Ascending aorta (tissue), 2 donors: ENCODE measurements at places on chromosomes 1 and 21. TPM values are rescaled to one million over a fixed set of nuclear protein-coding genes. Genes with fewer than 3 reads are reported as not detected.
A peak's percentile ranks its signal among the peaks of the same experiment; 100 is the strongest.

- no peak overlapping the region for H3K4me3 ChIP-seq
- no peaks in the 10 kb centered on the region for H3K4me1 ChIP-seq
- H3K36me3 ChIP-seq = no peaks in the 10 kb centered on the region
- H3K27me3 ChIP-seq = no peaks in the 10 kb centered on the region
Observed at GRCh38 chr1:228799924-228800323, 64.6 kb downstream of the RHOU start.

DNA sequence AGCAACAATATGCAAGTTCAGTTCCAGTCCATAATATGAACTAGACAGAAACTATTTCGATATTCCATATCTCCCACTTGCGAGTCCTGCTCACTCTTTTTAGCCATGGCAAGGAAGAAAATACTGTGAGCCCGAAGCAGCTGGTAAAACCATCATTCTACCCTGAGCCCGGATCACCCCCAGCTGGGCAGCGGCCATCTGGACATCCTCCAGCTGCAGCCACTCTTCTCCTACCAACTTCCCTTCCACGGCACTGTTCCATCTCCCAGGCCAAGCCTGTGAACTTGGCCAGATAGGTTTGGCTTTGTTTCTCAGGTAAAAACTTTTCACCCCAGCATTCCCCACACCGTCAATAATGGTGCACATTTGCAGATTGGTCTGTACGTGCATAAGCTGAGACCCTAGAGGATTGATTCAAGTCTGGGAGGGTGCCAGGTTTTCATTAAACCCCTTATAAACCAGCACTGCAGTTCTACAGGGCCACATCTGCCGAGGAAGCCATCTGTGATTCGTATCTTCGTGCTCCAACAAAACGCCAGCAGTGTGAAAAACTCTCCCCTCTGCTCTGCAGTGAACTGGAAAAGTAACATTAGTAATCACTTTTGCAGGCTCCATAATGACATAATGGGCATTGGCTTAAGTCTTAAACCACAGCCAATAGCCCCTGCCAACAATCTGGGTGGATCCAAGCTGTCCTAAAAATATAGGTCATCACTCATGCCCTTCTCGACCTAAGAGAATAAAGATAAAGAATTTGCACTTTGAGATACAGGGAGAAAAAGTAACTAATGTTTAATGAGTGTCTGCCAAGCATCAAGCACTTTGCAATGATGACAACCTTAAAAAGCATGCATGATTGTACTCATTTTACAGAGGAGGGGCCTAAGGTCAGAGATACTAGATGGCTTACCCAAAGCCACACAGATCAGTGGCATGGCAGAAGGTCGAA is 205.1 kb downstream of the PLPP3 start:
- H3K27ac ChIP-seq = peak overlapping the region; percentile 9
- H3K4me3 ChIP-seq = no peak overlapping the region
- peaks cover 7% of the 10 kb centered on the region for H3K4me1 ChIP-seq
- no peaks in the 10 kb centered on the region for H3K36me3 ChIP-seq
- no peaks in the 10 kb centered on the region for H3K27me3 ChIP-seq

GRCh38 chr1:240058049-240058448 is 33.6 kb upstream of the FMN2 start:
- no peak overlapping the region for H3K27ac ChIP-seq
- H3K36me3 ChIP-seq = no peaks in the 10 kb centered on the region
- DNase-seq = no peak

DNA sequence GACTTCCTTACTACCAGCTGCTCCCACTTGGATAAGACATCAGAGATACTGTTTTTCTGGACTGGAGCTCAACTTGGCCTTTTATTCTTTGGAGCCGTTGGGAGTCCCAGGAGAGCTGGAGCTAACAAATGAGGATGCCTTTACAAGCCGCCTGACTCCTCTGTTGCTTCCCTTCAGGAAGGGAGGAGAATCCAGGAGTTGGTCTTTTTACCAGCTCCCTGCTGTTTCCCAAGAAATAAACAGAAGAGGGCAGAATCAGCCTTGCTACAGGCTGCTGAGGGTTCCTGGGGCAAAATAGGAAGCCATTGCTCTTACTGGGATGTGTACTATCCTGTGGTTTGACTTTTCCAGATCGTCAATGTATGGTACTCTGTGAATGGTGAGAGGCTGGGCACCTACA is 1.5 kb downstream of the EIF3I start:
- no peaks in the 10 kb centered on the region for H3K27me3 ChIP-seq
- H3K4me1 ChIP-seq = peaks cover 19% of the 10 kb centered on the region
- peaks cover 38% of the 10 kb centered on the region for H3K36me3 ChIP-seq
- H3K4me3 ChIP-seq = peak overlapping the region; percentile 87
- peak overlapping the region; percentile 81 for H3K27ac ChIP-seq

DNA sequence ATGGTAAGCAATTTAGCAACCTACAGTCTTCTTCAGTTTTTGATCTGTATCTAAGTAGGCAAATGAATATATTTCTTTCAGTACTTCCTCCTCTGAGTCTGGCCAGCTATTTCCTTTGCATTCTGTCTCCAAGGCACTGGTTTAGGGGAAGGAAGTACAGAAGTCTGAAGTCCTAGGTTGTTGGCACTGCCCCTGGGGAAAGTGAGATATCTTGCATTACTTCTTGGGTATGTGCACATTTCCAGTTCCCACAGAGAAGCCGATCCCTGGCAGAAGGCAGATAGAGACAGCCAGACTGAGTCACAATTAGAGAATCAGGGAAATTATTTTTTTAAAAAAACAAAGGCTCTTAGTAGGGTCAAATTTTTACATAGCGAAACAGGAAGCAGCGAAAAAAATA is 98.8 kb downstream of the RASAL2 start:
- no peak overlapping the region for H3K4me3 ChIP-seq
- H3K27me3 ChIP-seq = no peaks in the 10 kb centered on the region
- H3K36me3 ChIP-seq = no peaks in the 10 kb centered on the region
- peak overlapping the region; percentile 17 for H3K27ac ChIP-seq
- H3K4me1 ChIP-seq = no peaks in the 10 kb centered on the region

DNA sequence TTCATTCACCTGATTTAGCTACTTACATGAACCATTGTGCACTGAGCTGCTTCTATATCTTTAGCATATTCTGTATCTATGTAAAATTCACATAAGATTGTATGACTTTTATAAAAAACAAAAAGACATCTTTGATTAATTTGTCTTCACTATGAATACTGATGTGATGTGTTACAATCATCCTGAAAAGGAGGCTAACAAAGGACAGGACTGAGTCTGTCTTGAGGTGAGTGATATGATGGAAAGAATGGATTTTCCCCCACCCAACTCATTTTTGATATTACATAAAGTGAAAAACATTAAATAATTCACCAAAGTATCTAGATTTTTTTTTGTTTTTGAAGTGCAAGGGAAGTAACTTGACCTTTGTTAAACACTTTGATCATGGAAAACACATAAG is 9.8 kb downstream of the PTPRC start:
- DNase-seq = no peak
- no peak overlapping the region for H3K4me3 ChIP-seq
- no peak overlapping the region for H3K27ac ChIP-seq
- H3K36me3 ChIP-seq = no peaks in the 10 kb centered on the region
- no peaks in the 10 kb centered on the region for H3K27me3 ChIP-seq

- H3K27me3 ChIP-seq = no peaks in the 10 kb centered on the region
- H3K36me3 ChIP-seq = no peaks in the 10 kb centered on the region
- no peaks in the 10 kb centered on the region for H3K4me1 ChIP-seq
- H3K27ac ChIP-seq = no peak overlapping the region
- no peak for DNase-seq
- H3K4me3 ChIP-seq = no peak overlapping the region
Observed at GRCh38 chr1:56390232-56390867, 189.0 kb downstream of the PLPP3 start.

DNA sequence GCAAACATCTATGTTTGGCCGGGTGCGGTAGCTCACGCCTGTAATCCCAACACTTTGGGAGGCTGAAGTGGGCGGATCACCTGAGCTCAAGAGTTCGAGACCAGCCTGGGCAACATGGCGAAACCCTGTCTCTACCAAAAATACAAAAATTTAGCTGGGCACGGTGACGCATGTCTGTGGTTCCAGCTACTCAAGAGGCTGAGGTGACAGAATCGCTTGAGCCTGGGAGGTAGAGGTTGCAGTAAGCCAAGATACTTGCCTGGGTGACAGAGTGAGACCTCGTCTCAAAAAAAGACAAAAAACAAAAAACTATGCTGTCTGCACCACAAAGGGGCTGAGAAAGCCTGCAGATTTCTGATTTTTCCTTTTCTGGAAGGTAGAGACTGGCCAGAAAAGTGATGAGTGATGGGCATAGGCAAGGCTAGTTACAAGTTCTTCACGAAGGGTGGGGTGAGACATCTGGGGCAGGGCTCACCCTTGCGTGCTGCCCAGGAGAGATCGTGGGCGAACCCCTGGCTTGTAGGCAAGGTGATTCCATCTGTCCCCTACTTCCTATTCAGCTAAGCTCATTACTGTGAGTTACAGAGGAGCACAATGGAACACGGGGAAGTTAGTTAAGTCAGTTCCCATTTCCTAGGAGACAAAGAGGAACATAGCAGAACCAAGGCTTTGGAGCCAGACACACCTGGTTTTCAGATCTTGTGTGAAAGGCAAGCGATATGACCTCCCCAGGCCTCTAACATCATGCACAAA is 3.2 kb downstream of the SLC2A1 start:
- no peaks in the 10 kb centered on the region for H3K36me3 ChIP-seq
- no peaks in the 10 kb centered on the region for H3K27me3 ChIP-seq
- H3K4me3 ChIP-seq = peak overlapping the region; percentile 7
- peak overlapping the region; percentile 23 for H3K27ac ChIP-seq
- H3K4me1 ChIP-seq = peaks cover 24% of the 10 kb centered on the region

- no peak overlapping the region for H3K27ac ChIP-seq
- DNase-seq = no peak
- H3K36me3 ChIP-seq = no peaks in the 10 kb centered on the region
- no peaks in the 10 kb centered on the region for H3K27me3 ChIP-seq
- H3K4me1 ChIP-seq = no peaks in the 10 kb centered on the region
- no peak overlapping the region for H3K4me3 ChIP-seq
Observed at GRCh38 chr1:57116871-57117270, 151.1 kb upstream of the C8B start.

DNA sequence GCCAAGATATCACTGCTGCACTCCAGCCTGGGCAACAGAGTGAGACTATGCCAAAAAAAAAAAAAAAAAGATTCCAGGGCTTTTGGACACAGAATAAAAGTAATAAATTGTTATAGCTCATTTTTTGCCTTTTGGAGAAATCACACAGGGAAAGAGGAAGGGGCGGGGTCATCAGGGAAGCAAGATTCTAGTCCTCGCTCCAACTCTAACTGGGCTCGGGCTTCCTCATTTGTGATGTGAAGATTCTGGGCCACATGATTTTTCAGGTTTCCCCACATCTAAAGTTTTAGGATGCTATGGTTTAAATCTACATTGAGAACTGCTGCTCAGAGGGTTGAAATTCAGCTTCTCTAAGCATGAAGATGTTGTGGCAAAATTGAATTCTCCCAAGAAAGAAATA is 179.3 kb upstream of the PLXNA2 start:
- H3K27me3 ChIP-seq = no peaks in the 10 kb centered on the region
- H3K4me3 ChIP-seq = no peak overlapping the region
- no peaks in the 10 kb centered on the region for H3K36me3 ChIP-seq
- no peak for DNase-seq
- H3K4me1 ChIP-seq = no peaks in the 10 kb centered on the region

DNA sequence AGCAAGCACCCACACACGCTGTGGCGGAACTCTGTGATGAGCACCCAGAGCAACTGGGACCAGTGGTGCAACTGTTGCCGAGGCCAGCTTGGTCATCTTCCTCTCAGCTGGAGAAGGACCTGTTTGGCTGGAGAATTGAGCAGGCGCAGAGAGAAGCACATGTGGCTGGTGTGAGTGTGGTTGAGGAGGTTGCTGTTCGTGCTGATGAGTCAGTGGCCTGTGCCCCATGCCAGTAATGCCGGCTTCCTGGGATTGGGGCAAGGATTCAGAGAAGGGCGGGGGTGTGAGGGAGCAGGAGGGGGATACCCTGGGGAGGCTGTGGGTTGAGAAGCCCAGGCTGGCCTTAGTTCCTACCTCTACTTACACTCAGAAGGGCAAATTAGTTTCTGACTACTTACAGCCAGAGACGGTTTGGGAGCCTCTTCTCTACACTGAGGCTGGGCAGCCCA is 57.5 kb upstream of the EPS8L3 start:
- H3K36me3 ChIP-seq = no peaks in the 10 kb centered on the region
- DNase-seq = peak; percentile 96
- peaks cover 26% of the 10 kb centered on the region for H3K4me1 ChIP-seq

- no peaks in the 10 kb centered on the region for H3K36me3 ChIP-seq
- H3K27me3 ChIP-seq = no peaks in the 10 kb centered on the region
- DNase-seq = no peak
- H3K4me3 ChIP-seq = no peak overlapping the region
- peaks cover 34% of the 10 kb centered on the region for H3K4me1 ChIP-seq
Observed at GRCh38 chr1:155537193-155537592, 25.4 kb downstream of the ASH1L start.

GRCh38 chr1:223066415-223066814 is 76.6 kb downstream of the TLR5 start:
- H3K4me1 ChIP-seq = no peaks in the 10 kb centered on the region
- no peak overlapping the region for H3K4me3 ChIP-seq
- no peaks in the 10 kb centered on the region for H3K36me3 ChIP-seq
- DNase-seq = no peak

GRCh38 chr1:29563571-29563970 is 327.2 kb downstream of the PTPRU start:
- H3K4me1 ChIP-seq = no peaks in the 10 kb centered on the region
- H3K27ac ChIP-seq = no peak overlapping the region
- no peaks in the 10 kb centered on the region for H3K27me3 ChIP-seq
- H3K4me3 ChIP-seq = no peak overlapping the region
- H3K36me3 ChIP-seq = no peaks in the 10 kb centered on the region
- DNase-seq = no peak

- H3K27me3 ChIP-seq = no peaks in the 10 kb centered on the region
- no peaks in the 10 kb centered on the region for H3K4me1 ChIP-seq
- H3K36me3 ChIP-seq = no peaks in the 10 kb centered on the region
- H3K4me3 ChIP-seq = no peak overlapping the region
Observed at GRCh38 chr21:18129526-18129925, 115.1 kb upstream of the CHODL start.

GRCh38 chr1:223836586-223836985 is 9.2 kb downstream of the TP53BP2 start:
- no peak overlapping the region for H3K4me3 ChIP-seq
- no peaks in the 10 kb centered on the region for H3K27me3 ChIP-seq
- no peak for DNase-seq
- peaks cover 60% of the 10 kb centered on the region for H3K4me1 ChIP-seq
- H3K27ac ChIP-seq = peak overlapping the region; percentile 76

DNA sequence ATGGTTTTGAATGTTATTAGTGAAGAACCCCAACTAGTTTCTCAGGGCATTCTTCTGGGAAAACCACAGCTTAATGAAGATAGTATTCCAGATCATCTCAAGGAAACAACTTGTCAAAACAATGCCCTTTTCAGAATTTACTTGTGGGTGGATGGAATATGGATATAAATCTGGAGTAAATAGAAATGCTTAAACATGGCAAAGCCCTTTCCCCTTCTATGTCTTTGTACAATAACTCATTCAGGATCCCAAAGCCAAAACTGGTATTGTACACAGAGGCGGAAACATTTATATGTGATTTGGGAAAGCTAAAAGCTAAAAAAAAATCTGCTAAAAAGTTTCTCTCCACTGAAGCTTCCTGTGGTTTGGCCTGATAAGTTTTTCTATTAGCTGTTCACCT is 55.5 kb upstream of the RGS5 start:
- no peak overlapping the region for H3K4me3 ChIP-seq
- H3K27me3 ChIP-seq = no peaks in the 10 kb centered on the region
- H3K27ac ChIP-seq = peak overlapping the region; percentile 76
- H3K36me3 ChIP-seq = no peaks in the 10 kb centered on the region
- DNase-seq = no peak
- peaks cover 8% of the 10 kb centered on the region for H3K4me1 ChIP-seq

GRCh38 chr1:46077644-46078043 is 54.8 kb downstream of the PIK3R3 start:
- no peaks in the 10 kb centered on the region for H3K4me1 ChIP-seq
- no peaks in the 10 kb centered on the region for H3K27me3 ChIP-seq
- DNase-seq = no peak
- no peaks in the 10 kb centered on the region for H3K36me3 ChIP-seq
- H3K27ac ChIP-seq = no peak overlapping the region

The CHI3L2 gene
- 10.1 TPM for total RNA-seq

The RBP7 gene
- 119 TPM for total RNA-seq
